ENCODE measurements at places on chromosomes 2 and 18.

DNA sequence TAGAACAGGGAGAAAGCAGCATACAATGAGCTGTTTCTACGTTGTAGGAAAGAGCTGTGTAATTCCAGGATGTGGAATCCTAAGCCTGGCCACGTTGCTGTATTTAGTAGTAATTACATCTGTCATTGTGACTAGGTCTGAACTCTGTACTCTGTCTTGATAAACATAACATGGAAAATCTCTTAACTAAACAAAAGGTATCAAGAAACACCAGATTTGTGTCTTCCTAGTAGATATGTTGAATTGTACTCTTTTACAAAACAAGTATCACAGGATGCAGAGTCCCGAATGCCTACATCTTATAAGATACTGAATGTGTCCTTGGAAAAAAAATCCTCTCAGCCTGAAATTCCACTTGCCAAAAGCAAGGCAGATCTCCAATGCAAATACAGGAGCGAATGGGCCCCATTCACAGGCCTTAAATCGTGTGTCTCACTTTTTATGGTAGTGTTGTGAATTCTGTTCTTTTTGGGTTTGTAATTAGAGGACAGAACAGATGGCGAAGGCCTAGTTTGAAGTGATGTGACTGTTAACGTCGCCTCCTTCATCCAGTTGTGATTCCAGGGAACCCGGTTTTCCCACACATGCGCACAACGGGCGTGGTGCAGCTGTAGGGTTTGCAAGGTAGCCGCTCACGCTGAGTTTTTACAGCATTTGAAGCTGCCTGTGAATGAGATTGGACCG lies 246.5 kb downstream of the GBX2 start:
- no peak for DNase-seq

GRCh38 chr2:75604484-75604883 lies 42.1 kb upstream of the MRPL19 start:
- DNase-seq: no peak

DNA sequence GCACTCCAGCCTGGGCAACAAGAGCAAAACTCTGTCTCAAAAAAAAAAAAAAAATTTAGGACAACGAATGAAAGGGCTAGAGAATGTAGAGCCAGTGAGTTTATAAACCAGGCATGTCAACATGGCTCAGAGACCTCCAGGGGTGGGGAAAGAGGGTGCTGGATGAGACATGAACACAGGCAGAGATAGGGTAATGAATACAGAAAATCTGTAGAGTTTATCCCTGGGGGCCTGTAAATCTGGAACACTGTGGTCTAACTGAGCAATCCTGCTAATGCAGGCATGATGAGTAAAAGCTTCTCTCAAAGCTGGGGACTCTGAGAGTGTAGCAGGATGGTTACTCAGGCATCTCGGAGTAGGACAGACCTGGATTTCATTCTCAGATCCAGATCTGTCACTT lies 59.2 kb upstream of the IGFBP2 start:
- no peak for DNase-seq

DNA sequence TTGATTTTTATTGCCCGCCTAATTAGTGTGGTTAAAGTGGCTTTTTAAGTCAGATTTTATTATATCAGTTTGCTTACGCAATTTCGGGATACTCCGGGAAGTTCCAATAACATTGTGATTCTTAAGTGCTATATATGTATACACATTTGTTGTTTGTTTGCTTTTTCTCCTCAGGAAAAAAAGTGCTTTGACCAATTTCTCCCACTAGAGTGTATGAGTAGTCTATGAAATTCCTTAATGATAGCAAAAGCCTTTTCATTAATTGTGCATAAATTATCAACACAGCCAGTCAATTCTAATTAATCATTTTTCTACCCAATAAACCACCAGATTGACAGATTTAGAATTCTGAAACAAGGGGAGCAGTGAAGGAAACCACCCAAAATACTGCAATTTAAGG lies 172.2 kb downstream of the DPP10 start:
- no peak for DNase-seq

GRCh38 chr2:10392951-10393639 lies 55.0 kb downstream of the ODC1 start:
- DNase-seq: no peak

- DNase-seq: no peak
Measured at GRCh38 chr2:16861530-16861929, 195.9 kb upstream of the CYRIA start.

DNA sequence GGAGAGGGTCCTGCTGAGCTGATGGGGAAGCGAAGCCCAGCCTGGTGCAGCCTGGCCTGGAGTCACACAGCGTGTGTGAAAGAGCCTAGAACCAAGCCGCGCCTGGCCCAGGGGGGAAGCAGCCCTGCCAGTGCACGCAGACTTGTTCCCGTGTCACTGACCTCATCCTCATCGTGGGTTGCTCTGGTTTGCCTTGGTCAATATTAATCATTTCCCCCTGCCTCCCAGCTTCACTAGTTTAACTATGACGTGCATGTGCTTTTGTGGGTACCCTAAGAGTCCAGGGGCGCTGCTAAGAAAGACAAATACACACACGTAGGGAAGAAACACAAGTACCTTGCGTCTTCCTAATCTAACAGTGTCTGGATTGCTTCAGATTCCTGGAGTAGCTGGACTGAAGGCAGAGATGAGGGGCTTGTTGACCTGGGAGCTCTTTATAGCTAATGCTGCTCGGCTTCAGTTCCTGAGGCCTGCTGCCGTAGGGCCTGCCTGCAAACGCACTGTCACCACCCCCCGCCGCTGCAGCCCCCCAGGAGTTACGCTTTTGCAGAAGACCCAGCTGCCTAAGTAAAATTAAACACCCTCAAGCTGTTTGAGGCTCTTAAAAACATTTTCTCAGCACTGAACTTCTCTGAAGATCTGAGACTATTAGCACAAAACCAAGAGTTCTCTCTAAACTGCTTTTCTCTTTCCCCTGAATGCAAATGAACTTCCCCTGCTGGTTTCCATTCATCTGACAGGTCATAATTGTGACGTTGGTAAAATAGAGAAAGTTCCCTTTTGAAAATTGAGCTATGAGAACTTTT lies 159.2 kb downstream of the FAM210A start:
- DNase-seq: no peak

GRCh38 chr2:170144761-170145160 lies 33.2 kb upstream of the MYO3B start:
- DNase-seq: peak; percentile 28

- DNase-seq: no peak
Measured at GRCh38 chr2:137254052-137254451, 488.7 kb downstream of the THSD7B start.

DNA sequence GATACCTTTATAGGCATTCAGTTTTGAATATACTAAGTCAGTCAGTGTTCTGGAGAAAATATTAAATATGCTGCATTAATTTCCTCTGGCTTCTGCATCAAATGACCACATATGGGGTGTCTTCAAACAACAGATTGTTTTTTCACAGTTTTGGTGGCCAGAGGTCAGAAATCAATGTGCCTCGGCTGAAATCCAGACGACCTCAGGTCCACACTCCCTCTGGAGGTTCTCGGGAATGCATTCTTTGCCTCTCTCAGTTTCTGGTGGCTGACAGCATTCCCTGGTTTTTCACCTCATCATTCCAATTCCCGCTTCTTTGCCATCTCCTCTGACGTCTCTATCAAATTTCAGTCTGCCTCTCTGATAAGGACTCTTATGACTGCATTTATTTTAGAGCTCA lies 142.3 kb downstream of the ZNF407 start:
- no peak for DNase-seq

- DNase-seq: no peak
Measured at GRCh38 chr2:42031281-42032223, 16.3 kb upstream of the PKDCC start.

GRCh38 chr2:9805435-9806297 lies 37.6 kb upstream of the TAF1B start:
- no peak for DNase-seq

DNA sequence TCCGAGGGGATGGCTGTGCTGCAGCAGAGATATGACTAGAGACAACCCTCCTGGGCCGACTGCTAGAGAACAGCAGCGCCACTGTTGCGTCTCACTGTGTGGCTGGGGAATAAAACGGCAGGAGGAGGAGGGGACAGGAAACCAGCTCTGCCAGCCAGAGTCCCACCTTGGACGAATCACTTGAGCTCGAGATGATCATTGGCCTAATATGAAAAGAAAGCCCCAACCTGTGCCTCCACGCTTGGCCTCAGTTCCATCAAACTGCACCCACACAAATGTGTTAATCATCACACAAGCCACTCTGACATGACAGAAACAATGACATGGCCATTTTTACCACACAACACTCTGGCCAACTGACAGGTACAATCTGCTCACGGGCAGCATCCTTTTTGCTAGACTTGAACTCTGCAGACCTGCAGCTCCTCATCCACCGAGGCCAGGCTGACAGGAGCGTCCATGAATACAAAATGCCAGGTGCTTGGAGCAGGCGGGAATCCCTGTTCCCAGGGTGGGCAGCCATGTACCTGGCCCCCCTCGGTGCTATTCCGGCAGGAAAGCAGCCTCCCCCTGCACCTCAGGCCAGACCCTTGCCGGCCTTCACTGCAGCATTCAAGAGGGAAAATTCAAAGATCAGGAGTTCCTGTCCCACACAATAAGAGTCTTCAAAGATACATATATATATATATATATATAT lies 52.3 kb downstream of the PARD6G start:
- DNase-seq: no peak

DNA sequence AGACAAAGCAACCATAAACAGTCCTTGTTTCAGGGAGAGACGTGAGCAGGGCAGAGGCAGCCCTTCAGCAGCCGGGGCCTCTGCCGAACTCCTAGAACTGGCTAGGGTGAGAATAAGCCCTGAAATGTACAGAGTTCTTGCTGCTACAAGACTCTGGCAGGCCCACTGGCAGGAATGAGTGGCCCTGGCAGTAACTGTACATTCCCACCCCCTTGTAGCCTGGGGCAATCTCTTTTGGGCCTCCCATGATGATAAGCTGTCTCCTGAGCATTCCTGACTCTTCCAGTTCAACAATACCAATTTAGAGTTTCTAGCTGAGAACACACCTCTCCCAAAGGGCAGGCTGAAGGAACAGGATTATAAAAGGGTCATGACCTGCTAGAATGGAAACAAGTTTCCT lies 54.3 kb downstream of the HAUS1 start:
- no peak for DNase-seq

DNA sequence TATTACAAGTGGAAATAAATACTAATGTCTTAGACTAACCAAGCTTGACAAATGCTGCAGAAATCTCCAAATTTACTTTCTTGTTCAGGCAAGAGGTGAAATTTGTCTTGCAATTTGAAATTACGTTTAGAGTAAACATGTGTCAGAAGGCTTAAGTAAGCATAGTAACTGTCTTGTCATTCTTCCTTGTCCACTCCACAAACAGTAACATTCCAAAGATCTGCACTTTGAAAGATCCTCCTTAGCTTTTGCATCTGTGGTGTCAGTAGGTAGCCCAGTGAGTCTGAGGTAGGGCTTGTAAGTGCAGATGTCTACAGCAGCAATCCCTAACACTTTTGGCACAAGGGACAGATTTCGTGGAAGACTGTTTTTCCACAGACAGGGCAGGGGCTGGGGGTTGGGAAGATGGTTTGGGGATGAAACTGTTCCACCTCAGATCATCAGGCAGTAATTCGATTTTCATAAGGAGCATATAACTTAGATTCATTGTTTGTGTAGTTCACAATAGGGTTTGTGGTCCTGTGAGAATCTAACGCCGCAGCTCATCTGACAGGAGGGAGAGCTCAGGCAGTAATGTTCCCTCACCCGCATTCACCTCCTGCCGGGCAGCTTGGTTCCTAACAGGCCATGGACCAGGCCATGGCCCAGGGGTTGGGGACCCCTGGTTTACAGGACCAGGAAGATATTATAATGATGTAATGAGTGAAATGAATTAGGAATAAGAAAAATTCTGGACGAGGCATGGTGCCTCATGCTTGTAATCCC lies 18.6 kb downstream of the RASGRP3 start:
- DNase-seq: no peak

- DNase-seq: no peak
Measured at GRCh38 chr2:62194558-62195420, 1.1 kb upstream of the B3GNT2 start.

DNA sequence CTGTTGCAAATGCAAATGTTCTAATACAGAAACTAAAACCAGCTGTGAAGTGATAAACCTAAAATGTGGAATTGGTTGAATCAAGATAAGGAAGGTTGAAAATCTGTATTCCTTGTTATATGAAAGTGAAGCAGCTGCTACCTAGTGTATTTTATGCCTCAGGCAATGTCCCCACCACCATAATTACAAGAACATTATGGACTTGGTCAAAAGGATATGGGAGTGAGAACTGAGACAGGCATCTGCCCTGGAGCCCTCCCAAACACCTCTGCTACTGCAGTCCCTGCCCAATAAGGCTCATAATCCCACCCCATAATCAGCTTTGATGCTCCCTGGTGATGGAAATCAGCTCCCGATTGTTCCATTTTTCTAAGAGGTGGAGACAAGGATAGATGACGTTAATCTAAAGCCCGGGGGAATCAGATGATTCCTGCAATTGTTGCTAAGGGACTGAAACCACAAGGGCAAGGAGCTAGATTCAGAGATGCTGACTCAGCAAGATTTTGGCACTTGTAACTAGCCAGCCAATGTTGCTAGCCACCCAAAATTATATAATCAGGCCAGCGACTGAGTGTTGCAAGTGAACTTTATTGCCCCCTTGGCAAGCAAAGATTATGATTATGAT lies 69.5 kb downstream of the EVA1A start:
- no peak for DNase-seq

All from NCI-H524 treated with DMSO at 0.1 percent for 48 hours (cell line).